GM04503 (cell line): ENCODE measurements at places on chromosomes 4 and X.

GRCh38 chrX:109440475-109440874 lies 41.4 kb downstream of the GUCY2F start:
- DNase-seq, result no peak

DNA sequence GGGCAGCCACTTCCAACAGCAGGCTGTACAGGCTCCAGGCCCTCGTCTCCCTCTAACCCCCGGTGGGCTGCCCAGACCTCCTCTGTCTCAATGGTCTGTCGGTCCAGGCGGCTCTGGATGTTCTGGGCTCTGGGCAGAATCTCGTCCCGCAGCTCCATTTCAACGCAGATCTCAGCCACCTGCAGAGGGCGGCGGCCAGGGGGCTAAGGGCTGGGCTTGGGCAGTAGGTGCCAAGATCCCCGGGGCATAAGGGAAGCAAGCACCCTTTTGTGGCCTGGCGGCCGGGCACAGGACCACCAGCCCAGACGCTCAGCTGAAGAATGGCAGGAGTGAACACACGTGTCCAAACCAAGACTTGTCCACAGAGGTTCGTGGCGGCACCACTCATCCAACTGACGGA lies 9.2 kb downstream of the AVPR2 start:
- DNase-seq, result no peak

DNA sequence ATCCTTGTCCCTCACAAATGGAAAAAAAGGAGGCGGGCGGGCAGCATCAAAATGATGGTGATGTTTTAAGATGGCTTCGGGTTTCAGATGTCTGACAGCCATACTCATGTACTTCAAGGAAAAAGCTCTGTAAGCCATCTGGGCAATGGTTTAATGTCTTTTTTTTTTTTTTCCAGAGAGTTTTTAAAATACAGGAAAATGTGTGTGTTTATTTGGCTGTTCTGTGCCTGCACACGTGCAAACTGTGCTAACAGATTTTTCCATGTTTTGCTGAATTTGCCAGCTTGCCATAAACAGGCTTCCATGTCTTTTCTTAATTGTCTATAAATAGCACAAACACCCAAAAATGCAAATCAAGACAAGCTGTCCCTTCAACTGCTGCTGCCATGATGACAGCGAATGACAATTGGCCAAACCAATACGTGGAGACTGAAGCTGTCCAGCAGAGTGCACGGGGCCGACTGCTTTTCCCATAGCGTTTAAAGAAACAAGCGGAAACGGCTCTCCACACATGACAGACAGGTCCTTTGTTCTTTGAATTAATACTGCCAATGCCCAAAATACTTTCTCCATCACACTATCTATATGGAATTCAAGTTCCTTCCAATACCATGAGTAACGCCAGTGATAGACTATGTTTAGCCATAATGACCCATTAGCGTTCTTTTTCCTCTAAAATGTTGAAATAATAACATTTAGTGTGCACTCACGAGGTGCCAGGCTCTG lies 35.7 kb downstream of the AFAP1 start:
- peak; percentile 95 for DNase-seq

DNA sequence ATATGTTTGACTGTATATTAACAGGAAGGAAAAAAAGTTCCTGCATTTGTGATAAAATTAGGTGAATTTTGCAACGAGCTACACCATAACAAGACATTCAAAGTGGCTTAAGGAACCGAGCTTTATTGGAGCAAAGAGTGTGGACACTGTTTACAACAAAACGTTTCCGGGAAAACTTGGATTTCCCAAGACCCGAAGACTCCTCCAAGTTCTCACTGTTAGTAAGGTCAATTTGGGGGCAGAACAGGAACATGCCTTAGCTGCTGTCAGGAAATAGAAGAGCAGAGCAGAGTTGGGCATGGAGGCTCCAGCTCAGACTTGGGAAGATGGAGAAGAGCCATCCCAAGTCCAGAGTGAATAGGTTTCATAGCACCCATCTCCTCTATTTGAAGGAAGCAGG lies 16.5 kb downstream of the ADH6 start:
- no peak for DNase-seq

GRCh38 chr4:15066140-15066539 lies 63.9 kb downstream of the CPEB2 start:
- no peak for DNase-seq
